NCI-H1930 (cell line): ENCODE measurements at places on chromosomes 3 and 15.

DNA sequence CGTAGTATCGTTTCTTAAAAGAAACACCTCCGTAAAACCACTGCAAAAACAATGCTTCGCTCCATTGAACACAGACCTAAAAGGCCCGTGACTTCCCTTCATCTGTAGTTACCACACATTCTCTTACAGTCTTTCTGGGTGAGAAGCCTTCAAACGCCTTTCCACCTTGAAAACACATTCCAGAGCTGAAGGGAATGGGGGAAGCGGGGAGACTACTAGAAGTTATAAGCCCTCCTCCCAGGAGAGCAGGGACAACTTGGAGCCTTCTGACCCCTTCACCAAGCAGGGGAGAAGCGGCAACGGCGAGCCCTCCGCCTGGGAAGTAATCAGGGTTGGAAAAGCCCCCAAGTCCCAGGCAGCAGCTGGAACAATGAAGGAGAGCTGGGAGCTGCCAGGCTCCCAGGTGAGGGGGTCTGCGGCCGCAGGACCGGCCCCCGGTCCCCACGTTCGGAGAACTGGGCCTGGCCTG is 461 bp downstream of the SECISBP2L start:
- no peak for DNase-seq

DNA sequence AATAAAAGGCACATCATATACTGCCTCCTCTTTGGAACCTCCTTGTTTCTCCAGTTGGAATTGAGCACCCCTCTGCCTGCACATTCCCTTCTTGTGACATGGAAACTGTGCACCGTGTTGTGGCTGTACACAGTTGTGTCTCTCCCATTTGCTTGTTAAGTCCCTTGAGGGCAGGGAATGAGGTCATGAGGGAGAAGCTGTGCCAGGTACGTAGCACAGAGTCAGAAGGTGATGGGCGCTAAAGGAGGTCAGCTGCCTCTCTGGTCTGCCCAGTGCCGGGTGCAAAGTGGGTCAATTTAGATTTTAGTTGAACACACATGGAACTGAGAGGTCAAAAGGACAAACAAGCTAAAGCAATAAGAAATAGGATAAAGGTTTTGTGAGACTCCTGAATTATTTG is 124.4 kb downstream of the FAM43A start:
- DNase-seq: no peak

DNA sequence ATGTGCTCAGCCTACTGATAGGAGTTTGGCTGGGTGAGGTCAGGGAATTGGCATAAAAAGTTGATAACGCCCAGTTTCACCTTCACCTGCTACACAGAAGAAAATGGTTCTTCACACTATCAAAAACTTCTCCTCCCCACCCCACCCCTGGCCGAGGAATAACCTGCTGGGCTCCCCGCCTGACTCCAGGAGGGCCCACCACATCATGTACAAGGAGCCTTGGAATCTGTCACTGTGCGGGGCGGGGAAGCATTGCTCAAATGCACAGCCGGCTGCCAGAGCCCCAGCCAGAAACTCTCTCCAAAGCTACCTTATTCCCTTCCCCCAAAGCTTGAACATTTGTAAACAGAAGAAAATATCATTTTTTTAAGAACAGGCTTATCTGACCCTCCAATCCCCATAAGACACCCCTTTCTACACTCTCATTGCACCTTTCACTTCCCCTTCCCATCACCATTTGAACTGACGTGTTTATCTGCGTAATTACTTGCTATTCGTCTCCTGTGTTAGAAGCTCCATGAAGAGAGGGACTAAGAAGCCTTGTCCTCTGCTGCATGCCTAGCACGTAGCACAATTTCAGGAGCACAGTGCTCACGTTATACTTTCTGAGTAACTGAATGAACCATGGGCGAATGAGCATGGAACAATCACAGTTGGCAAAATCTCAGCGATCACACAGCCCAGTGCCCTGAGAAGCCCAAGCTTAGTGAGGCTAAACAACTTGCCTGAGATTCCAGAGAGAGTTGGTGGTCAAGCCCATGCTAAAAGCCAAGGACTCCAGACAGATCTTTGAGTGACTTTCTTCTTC is 82.9 kb downstream of the HES1 start:
- no peak for DNase-seq

DNA sequence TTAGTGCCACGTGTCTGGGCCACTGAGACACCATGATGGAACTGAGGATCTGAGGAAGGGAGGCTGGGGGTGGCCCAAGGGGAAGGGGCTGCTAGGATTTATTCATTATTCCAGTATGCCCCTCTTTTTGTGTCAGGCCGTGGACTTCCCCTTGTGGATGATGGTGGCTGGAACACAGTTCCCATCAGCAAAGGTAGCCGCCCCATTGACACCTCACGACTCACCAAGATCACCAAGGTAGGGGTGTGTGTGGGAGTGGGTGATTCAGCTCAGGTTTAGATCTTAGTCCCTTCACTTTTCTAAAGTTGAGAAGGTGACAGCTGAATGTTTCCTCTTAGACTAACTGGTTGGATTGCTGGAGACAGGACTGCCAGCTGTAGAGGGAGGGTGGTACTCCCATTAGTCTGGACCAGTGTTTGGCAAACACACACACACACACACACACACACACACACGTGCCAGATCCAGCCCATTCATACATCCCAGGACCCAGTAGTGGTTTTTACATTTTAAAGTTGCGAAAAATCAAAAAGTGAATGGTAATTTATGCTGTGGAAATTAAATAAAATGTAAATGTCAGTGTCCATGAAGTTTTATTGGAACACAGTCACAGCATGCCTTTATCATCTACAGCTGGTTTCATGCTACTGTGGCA is 11.4 kb downstream of the EIF4G1 start:
- no peak for DNase-seq

DNA sequence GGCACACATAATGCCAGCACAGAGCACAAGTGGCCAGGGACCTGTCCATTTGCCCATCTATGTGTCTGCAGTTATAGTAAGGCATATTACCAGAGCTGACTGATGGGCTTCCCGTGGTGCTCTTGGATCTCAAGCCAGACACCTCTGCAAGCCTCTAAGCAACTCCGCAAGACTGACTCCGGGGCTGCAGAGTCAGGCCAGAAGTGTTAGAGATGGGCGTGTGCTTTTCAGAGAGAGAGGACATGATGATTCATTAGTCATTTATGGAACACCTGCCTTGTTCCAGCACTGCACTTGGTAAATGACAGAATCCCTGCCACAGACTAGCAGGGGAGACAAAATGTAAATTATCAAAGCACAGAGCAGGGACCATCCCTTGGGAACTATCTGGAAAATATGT is 559.0 kb downstream of the PDCD6IP start:
- no peak for DNase-seq

- no peak for DNase-seq
Observed at GRCh38 chr15:72375501-72375845, 341 bp downstream of the HEXA start.

GRCh38 chr3:141425523-141426233 is 57.4 kb downstream of the ZBTB38 start:
- no peak for DNase-seq

DNA sequence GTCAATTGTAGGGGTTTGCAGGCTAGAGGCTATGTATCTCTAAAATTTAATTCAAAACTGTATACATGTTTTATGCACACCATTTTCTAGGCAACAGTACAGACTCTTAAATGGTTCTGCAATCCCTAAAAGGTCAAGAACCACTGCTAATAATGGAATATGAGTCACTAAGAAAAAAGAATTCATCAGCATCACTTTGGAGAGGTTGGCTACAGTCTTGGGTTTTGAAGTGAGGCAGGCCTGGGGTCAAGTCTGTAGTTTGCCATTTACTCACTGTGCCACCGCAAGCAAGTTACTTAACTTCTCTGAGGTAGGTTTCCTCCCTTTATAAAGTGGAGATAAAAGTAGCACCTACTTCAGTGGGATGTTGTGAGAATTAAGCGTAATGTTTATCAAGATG is 33.7 kb downstream of the THRB start:
- DNase-seq: no peak

DNA sequence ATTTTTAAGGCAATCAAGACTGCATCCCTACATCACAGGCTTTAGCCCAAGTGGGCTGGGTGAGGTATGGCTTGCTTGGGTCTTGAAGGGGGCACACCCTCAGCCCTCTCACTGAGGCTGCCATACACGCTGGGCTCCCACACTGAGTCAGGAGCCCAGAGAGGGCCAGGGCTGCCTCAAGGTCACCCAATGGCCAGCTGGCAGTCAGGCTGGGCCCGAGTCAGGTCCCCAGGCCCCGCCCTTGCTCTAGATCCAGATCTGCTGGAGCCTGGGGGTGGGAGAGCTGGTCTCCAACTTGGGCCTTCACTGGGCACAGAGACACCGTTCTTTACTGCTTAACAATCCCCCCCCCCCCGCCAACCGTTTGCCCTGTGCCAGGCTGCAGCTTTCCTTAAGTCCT is 88.1 kb downstream of the IQSEC1 start:
- no peak for DNase-seq

- DNase-seq: no peak
Observed at GRCh38 chr3:155912579-155913190, 42.2 kb downstream of the GMPS start.

DNA sequence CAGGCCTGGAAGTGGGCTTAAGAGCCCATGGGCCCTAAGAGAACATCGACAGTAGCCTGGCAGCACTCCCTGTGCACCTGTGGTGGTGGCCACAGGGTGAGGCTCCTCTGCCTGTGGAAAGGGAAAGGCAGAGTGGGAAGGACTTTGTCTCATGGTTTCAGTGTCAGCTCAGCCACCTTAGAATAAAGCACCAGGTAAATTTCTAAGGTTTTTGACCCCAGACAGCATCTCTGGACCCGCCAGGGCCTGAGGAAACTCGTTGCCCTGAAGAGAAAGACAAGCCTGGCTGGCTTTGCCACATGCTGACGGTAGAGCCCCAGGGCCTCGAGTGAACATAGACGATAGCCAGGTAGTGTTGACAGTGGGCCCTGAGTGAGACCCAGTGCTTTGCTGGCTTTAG is 22.1 kb downstream of the GOLGA6A start:
- DNase-seq: no peak

DNA sequence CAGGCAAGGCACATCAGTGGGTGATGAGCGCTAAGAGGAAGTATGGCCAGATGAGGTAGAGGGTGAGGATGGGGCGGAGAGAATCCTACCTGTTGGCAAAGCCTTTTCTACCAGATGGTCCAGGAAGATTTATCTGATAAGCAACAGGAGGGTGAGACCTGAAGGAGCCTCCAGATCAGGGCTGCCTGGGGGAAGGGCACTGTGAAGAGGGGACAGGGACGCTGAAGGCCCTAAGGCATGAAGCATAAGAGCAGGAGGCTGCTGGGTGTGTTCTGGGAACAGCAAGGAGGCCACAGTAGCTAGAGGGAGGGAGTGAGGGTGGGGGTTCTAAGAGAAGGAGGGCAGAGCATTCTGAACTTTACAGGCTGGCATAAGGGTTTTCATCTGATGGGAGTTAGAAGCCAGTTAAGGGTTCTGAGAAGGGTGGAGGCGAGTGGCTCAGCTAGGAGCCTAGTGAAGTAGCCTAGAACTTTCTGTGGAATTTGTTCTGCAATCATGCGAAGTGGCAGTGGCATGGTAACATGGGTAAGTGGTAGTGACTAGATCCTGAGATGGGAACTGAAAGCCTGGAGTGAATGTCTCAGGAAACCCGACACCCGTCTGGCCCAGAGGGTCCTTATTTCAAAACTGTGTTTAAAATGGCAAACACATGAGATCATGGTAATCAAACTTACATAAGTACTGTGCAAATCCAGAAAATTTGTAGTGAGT is 29.9 kb downstream of the CGNL1 start:
- no peak for DNase-seq

GRCh38 chr15:100307241-100308212 is 34.2 kb downstream of the ADAMTS17 start:
- DNase-seq: no peak

- DNase-seq: no peak
Observed at GRCh38 chr3:30845606-30846005, 48.9 kb downstream of the GADL1 start.

DNA sequence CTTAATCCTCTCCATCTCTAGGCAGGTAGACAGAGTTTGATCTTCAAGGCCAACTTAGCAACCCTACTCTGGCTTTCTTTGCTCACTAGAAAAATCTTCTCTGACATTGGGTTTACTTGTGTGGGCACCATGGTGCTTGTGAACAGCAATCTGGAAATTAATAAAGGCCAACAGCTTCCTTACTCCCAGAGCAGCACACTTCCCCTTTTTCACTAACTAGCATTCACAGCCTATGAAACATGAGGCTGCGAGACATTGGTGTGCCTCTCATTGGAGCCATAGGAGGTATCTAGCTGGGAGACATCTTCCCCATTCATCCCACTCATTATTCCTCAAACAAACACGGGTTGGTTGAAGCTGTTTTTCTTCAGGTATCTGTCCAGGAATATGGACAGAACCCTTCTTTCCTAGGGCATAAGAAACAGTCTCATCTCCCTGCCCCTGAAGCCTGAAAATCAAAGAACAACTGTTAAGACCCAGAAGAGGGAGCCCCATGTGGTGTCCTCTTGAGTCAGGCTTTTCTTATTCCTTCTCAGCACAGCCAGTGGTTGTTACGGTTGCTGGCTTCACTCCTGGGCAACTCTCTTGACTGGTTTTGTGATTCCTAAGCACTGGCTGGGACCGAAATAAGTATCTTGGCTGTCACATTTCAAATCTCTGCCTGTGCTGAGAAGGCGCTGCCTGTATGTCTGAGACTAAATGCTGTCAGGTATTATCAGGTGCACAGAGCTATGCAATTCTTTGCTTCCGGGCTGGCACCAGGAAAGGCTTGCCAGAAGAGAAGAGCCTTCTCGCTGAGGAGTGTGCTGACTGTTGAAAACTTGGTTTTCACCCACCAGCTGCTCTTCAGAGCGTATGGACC is 194.4 kb downstream of the FEZF2 start:
- DNase-seq: no peak

DNA sequence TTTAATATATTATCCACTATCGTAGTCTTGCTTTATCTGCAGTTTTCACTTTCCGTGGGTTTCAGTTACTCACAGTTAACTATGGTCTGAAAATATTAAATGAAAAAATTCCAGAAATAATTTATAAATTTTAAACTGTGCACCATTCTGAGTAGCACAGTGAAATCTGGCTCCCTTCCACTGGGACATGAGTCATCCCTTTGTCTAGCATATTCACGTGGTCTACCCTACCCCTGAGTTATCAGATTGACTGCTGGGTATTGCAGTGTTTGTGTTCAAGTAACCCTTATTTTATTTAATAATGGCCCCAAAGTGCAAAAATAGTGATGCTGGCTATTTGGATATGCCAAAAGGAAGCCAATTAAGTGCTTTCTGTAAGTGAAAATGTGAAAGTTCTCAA is 539.5 kb upstream of the AGTR1 start:
- DNase-seq: no peak

- no peak for DNase-seq
Observed at GRCh38 chr3:87196879-87197278, 30.2 kb upstream of the CHMP2B start.

DNA sequence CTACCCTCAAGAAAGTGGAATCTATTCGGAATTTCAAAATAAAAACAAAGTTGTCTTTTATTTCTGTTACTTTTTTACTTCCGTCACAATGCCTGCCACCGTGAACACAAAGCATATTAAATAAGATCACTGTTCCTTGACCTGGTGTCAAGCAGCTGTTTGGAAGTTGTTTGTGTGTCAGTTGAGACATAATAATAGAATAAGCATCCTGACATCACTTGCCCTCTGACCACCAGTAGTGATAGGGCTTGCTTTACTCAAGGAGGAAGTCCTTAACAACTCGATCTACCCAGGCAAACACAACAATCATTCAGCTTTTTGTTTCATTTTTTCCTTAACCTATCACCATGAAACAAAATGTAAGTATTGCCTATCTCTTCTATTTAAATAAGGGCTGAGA is 454.4 kb upstream of the RASGRP1 start:
- no peak for DNase-seq
